Activated CD4-positive, alpha-beta T cell treated with anti-CD3 and anti-CD28 coated beads, Interleukin-2, amount 50 U/mL, for 1 hour (primary cell): ENCODE measurements at places on chromosomes 6 and 20.

- peak; percentile 49 for DNase-seq
These were observed 29.3 kb upstream of the TRIM27 start for GRCh38 chr6:28953039-28953584.

- no peak for DNase-seq
These were observed 208.2 kb downstream of the THBS2 start for GRCh38 chr6:169045486-169045885.

DNA sequence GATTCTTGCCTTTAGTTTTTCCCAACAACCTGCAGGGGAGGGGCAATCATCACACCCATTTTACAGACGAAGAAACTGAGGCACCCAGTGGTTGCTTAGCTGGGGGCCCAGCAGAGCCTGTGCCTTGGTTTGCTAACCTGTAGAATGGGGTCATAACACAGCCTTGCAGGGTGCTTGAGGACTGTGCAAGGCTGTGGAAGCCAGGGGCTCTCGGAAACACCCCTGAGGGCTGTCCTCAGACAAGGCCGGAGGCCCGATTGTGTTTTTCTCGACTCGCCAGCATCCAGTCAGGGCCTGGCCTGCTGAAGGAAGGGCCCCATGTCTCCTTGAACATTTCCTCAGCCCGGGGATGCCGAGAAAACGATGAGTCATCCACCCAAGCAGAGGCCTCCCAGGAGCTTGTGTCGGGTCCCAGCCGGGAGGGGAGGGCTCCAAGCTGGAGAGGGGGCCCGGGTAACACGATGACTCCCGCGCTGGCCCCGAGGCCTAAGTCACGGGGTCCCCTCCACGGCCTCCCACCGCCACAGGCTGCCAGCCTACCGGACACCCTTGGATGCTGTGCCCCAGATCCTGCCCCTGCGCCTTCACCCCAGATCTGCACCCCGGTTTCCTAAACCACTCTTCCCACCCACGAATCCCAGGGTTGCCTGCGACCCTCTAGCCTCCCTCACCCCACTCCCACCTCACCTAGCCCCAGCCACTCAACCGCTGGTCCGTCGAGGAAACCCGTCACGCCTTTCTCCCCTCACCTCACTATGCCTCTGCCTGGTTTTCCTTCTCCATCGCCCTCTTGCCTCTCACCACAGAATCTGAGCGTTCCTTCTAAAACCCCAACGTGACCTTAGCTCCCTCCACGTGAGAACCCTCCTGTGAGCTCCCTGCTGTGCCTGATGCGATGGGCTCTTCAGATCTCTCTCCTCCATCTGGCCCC is 10.6 kb downstream of the NOL4L start:
- no peak for DNase-seq

DNA sequence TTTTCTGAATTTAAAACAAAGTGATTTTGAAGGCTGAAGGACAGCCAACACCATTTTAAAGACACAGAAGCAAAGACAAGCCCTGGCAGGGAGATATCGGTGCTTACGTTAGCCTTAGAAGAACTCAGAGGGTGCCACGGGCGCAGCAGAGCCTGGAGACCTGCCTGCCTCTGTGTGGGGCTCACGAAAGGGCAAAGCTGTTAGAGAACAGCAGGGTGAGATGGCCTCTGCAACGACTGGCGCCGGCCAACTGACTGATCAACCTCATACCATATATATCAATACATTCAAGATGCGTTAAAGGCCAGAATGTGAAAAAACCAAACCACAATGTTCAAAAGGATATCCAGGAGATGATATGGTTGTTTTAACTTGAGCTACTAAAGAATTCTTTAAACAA is 151.0 kb upstream of the RPS6KA2 start:
- no peak for DNase-seq

DNA sequence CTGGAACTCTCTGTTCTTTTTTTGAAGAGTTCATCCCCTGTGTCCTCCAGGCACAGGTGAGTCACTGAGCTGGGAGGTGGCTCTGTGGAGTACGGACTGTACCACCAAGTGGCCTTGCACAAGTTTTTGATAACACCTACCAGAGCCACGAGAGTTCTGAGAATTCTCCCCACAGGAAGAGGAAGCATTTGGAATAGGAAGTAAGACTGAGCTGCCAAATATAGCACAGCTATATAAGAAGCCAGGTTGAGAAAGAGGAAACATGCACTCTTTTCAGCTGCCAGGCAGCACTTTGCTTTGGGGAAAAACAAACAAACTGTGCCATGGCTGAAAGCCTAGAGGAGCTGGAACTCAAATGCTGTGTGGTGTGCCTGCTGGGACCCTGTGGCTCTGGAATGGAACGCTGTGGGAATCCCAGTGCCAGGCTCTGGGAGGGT is 70.8 kb upstream of the RIPOR2 start:
- no peak for DNase-seq

DNA sequence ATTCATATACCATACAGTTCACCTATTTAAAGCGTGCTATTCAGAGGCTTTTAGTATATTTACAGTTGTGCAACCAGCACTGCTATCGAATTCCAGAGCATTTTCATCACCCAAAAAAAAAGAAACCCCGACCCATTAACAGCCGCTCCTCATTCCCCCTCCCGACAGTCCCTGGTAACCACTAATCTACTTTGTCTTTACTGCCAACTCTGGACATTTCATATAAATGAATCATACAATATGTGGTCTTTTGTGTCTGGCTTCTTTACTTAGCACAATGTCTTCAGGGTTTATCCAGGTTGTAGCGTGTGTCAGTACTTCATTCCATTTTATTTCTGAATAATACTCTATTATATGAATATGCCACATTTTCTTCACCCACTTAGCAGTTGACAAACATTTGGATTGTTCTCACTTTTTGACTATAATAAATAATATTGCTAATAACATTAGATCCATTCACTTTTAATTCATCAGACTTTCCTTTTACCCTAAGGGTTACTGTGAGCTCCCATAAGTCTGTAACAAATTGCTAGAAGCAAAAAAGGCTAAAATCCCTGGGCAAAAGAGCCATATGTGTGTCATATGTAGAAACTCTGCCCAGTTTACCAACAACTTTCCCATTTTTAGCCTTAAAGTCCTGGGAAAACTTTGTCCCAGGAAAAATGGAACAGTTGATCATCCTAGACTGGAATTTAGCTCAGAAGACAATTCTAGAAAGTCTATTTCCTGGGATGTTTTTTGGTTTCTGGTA is 23.2 kb upstream of the ROS1 start:
- no peak for DNase-seq

- DNase-seq: no peak
These were observed 9.7 kb downstream of the FUCA2 start for GRCh38 chr6:143501851-143502250.

- DNase-seq: peak; percentile 37
These were observed 12.2 kb upstream of the NCOA3 start for GRCh38 chr20:47489448-47489872.

- DNase-seq: no peak
These were observed 279.4 kb downstream of the RFPL4B start for GRCh38 chr6:112626468-112627082.

DNA sequence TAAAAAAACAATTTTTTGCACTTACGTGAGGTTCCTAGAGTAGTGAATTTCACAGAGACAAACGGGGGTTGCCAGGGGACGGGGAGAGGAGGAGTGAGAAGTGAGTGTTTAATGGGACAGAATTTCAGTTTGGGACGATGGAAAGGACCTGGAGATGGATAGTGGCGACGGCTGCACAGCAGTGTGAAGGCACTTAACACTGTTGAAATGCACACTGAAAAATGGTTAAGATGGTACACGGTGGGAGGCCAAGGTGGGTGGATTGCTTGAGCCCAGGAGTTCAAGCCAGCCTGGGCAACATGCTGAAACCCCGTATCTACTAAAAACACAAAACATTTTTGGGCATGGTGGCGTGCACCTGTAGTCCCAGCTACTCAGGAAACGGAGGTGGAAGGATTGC is 31.4 kb downstream of the RPP40 start:
- DNase-seq: no peak

DNA sequence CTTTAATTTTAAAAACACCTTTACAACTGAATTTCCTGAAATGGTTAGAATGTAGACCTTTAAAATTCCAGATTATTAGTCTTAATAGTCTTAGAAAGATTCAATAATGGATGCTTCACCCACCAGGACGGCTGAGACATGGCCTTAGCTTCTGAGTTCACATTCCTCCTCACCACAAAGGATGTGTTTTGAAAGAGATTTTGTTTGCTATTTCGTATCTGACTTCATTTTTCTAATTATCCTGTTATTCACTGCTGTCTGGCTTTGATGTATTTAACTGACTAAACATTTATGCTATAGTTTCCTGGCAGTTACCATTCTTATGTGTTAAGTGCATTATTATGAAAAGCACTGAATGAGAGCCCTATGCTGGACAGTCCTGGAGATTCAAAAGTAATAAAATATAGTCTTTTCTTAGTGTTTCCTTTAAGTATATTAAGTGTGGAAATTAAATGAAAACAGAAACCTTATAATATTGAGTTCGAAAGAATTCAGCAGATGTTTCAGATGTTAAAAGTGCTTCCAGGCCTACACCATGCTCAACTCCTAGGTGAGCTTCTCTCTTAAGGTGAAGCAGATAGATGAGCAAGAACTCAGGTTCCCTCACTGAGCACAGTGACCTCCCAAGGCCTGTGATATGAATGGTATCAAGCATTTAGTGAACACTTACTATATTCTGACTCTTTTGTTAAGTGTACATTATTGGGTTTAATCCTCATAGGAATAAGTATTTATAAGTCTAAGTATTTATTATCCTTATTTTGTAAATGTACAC is 40.3 kb downstream of the MAP3K4 start:
- DNase-seq: no peak

DNA sequence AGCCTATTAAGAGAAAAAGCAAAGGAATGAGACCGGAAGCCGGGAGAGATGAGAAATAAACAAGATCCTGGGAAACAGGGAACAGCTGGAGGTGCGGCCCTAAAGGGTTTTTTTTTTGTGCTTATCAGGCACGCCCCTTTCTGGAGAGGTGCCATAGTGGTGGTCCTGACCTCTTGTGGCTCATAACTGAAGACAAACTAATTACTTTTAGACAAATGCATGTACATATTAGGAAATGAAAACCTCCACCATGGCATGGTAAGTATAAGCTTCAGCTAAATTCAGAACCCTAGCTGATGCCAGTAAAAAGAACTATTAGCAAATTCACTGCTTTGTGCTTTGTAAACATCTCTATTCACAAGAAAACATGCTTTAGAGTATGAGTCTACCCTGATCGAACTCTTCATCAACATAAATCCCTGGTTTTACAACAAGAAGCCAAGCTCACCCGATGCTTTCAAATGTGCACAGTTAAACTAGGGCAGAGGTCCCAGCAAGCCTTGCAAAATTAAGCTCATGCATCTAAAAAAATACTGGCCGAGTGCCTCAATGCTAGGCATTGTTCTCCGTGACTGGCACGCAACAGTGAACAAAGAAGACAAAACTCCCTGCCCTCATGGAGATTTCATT is 96.4 kb upstream of the MRPS10 start:
- no peak for DNase-seq

DNA sequence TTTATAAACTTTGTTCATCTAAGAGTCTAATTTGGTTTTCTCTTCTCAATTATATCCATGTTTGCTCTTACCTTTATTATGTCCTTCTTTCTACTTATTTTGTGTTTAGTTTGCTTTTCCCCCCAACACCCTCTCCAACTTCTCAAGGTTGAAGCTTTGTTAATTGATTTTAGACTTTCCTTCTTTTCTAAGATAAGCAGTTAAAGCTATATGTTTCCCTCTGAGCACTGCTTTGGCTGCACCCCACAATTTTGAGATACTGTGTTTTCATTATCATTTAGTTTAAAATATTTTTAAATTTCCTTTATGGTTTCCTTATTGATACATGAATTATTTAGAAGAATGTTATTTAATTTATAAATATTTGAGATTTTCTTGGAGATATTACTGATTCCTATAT is 13.9 kb upstream of the BEND6 start:
- no peak for DNase-seq

GRCh38 chr20:62977613-62978560 is 25.4 kb downstream of the SLC17A9 start:
- peak; percentile 87 for DNase-seq

GRCh38 chr6:156686301-156686994 is 90.7 kb upstream of the ARID1B start:
- no peak for DNase-seq

DNA sequence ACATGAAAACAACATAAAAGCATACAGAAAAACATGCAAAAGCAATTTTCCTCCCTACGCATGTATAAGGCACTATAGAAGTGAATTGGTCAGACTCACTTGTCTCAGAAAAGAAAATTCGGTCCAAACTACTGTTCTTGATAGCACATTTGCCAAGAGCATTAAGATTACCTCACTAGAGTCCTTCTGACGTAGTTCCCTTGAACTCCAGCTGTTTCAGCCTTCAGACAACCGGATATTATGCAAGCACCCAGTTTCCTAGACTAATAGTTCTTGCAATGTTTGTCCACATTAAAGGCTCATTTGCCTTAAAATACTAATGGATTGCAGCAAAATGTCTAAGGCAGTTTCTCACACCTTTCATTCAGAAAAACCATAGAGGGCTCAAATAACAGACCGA is 2.5 kb upstream of the CASS4 start:
- no peak for DNase-seq

GRCh38 chr6:111800821-111801220 is 72.4 kb downstream of the FYN start:
- DNase-seq: no peak

GRCh38 chr6:152859225-152859624 is 108.6 kb downstream of the VIP start:
- DNase-seq: no peak

- no peak for DNase-seq
These were observed 63.9 kb downstream of the MAP7 start for GRCh38 chr6:136486357-136486756.

- no peak for DNase-seq
These were observed 79.5 kb upstream of the PBOV1 start for GRCh38 chr6:138297761-138298298.

- peak; percentile 46 for DNase-seq
These were observed 49.3 kb upstream of the MYL9 start for GRCh38 chr20:36491901-36492617.

GRCh38 chr6:33950472-33950881 is 146.7 kb upstream of the MLN start:
- DNase-seq: no peak

GRCh38 chr6:87736809-87737540 is 34.9 kb upstream of the AKIRIN2 start:
- no peak for DNase-seq

DNA sequence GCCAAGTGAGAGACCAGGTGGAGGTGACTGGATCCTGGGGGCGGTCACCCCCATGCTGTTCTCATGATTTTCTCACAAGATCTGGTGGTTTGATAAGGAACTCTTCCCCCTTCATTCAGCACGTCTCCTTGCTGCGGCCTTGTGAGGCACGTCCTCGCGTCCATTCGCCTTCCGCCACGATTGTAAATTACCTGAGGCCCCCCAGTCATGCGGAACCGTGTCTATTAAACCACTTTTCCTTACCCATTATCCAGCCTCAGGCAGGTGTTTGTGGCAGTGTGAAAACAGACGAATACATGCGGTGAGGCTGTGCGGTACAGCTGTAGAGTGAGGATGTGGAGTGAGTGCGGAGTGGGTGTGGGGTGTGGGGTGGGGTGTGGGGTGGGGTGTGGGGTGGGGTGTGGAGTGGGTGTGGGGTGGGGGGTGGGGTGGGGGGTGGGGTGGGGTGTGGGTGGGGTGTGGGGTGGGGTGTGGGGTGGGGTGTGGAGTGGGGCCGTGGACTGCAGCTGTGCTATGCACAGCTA is 12.1 kb upstream of the NTSR1 start:
- DNase-seq: no peak
